ENCODE measurements at places on chromosomes 1 and 21.

- DNase-seq, result no peak
- H3K27ac ChIP-seq, result no peak overlapping the region
- H3K4me1 ChIP-seq, result peaks cover 25% of the 10 kb centered on the region
These were observed 51.1 kb upstream of the PDC start for GRCh38 chr1:186511761-186512637.

GRCh38 chr1:174726167-174726879, 273.4 kb upstream of the CACYBP start:
- DNase-seq, result no peak
- H3K4me3 ChIP-seq, result no peak overlapping the region
- H3K36me3 ChIP-seq, result no peaks in the 10 kb centered on the region
- H3K27me3 ChIP-seq, result no peaks in the 10 kb centered on the region
- no peaks in the 10 kb centered on the region for H3K4me1 ChIP-seq

DNA sequence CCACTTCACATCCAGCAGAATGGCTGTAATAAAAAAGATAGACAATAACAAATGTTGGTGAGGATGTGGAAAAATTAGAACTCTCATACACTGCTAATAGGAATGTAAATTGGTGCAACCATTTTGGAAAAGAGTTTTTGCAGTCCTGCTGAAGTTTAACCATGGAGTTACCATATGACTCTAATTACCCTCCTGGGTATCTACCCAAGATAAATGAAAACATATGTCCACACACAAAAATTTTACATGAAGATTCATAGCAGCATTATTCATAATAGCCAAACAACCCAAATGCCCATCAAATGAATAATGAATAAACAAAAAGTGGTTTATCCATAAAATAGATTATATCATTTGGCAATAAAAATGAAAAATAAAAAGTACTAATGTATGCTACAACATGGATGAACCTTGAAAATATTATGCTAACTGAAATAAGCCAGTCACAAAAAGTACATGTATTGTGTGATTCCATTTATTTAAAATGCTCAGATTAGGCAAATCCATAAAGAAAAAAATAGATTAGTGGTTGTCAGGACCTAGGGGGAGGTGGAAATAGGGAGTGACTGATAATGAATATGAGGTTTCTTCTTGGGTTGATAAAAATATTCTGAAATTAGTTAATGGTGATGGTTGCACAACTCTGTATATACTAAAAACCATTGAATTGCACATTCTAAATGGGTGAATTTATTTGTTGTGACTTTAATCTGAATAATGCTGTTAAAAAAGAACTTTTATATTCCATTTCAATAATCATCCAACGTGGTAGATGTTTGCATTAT, 26.4 kb downstream of the C4BPA start:
- H3K27ac ChIP-seq, result no peak overlapping the region
- H3K4me3 ChIP-seq, result no peak overlapping the region
- no peak for DNase-seq

DNA sequence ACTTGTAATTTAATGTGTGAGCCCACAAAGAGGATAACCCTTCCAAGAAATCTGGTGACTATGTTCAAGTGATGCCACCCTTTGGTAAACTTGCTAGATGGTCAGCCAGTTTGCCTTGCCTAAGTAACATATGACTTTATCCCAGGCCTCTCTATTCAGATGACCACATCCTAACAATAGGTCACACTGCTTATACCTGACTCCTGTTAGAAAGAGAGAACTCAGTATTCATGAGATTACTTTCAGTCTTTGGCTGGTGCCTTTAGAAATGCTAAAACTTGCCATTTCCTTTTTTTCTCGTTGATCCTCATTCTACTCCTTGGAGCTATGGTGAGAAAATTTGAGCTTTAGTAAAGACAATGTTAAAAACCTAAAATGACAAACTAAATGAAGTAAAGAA, 28.5 kb upstream of the SERBP1 start:
- no peaks in the 10 kb centered on the region for H3K27me3 ChIP-seq
- no peaks in the 10 kb centered on the region for H3K4me1 ChIP-seq
- H3K36me3 ChIP-seq, result no peaks in the 10 kb centered on the region
- peak overlapping the region; percentile 16 for H3K27ac ChIP-seq

DNA sequence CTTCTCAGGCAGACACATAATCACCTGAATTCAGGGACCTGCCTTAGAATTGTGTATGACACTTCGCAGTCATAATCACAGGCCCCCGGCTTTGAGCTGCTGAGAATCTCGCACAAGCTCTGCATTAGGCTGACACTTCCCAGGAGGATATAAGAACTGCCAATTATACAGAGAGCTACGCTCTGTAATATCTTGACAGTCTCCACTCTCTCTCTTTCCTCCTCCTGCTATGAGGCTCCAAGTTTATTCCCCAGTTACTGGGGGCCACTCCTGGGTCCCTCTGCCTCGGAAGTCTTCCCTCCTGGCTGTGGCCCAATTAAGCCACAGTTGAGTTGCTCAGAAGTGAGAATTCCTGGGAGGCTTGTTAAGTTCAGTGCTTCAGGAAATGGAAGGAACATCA, 42.7 kb downstream of the EBNA1BP2 start:
- no peak overlapping the region for H3K27ac ChIP-seq
- no peak for DNase-seq
- no peak overlapping the region for H3K4me3 ChIP-seq
- H3K27me3 ChIP-seq, result no peaks in the 10 kb centered on the region

DNA sequence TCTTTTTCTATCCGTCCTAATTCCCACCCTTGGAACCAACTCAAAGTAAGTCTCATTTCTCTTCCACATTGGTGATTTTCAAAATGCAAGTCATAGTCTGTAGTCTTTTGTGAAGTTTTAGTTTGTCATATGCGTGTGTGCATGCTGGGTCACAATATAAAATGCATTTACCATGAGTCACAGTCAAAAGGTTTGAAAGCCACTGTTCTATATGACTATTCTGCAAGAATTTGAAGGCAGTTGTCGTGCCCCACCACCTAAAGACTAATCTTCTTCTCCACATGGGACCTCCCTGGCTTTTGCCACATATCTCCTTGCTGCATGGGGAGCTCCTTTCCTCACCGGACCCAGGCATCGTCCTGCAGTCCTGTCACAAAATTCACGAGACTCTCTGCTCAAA, 1.6 kb downstream of the STPG1 start:
- H3K4me3 ChIP-seq, result no peak overlapping the region
- H3K27me3 ChIP-seq, result no peaks in the 10 kb centered on the region
- no peaks in the 10 kb centered on the region for H3K36me3 ChIP-seq
- peaks cover 17% of the 10 kb centered on the region for H3K4me1 ChIP-seq
- DNase-seq, result no peak
- H3K27ac ChIP-seq, result peak overlapping the region; percentile 89

GRCh38 chr1:67648582-67649326, 36.2 kb upstream of the GADD45A start:
- H3K27me3 ChIP-seq, result no peaks in the 10 kb centered on the region
- H3K4me3 ChIP-seq, result no peak overlapping the region
- no peak overlapping the region for H3K27ac ChIP-seq
- no peak for DNase-seq
- H3K36me3 ChIP-seq, result no peaks in the 10 kb centered on the region
- H3K4me1 ChIP-seq, result peaks cover 13% of the 10 kb centered on the region

DNA sequence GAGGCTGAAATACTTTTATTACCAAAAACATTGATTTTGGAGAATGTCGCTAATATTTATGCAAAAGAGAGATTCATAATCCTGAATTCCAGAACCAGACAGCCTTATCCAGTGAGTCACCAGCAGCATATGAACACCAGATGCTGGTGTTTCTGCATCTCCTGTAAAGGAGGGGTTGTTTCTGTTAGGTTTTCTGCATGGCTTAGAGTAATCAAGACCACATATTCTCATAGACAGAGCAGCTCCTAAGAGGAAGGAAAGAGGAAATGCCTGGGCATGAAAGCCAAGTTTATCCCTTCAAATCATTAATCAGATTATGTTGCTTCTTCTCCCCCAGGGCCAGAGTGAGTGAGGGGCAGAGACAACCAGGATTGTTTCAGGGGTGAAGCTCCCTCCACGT, 86.2 kb downstream of the NGF start:
- no peaks in the 10 kb centered on the region for H3K4me1 ChIP-seq
- no peak overlapping the region for H3K4me3 ChIP-seq
- no peaks in the 10 kb centered on the region for H3K27me3 ChIP-seq
- no peak for DNase-seq
- no peak overlapping the region for H3K27ac ChIP-seq

- no peaks in the 10 kb centered on the region for H3K4me1 ChIP-seq
- no peaks in the 10 kb centered on the region for H3K27me3 ChIP-seq
- no peak overlapping the region for H3K4me3 ChIP-seq
- H3K27ac ChIP-seq, result no peak overlapping the region
These were observed 16.0 kb downstream of the ENO1 start for GRCh38 chr1:8862528-8862927.

GRCh38 chr1:26009796-26010447, 11.7 kb upstream of the EXTL1 start:
- peaks cover 7% of the 10 kb centered on the region for H3K4me1 ChIP-seq
- no peak overlapping the region for H3K4me3 ChIP-seq
- DNase-seq, result no peak
- no peak overlapping the region for H3K27ac ChIP-seq

DNA sequence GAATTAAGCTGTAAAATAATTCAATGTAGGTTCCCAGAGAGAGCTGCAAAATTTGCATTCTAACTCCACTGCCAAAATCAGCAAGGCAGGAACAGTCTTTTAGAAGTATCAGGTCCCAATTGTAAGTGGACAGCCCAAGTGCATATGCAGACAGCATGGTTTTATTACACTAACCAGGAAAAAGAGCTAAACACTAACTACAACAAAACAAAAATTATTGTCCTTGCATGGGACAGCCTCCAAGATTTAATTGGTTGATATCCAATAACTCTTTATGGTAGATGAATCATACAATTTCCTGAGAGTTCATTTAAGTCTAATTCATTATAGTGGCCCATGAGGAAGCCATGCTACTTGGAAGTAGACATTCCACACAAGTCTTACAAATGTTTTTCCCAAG, 154.3 kb upstream of the ZNF648 start:
- DNase-seq, result no peak
- H3K36me3 ChIP-seq, result no peaks in the 10 kb centered on the region
- no peak overlapping the region for H3K27ac ChIP-seq
- H3K4me3 ChIP-seq, result no peak overlapping the region
- no peaks in the 10 kb centered on the region for H3K27me3 ChIP-seq

- no peak overlapping the region for H3K4me3 ChIP-seq
- no peaks in the 10 kb centered on the region for H3K36me3 ChIP-seq
- no peak for DNase-seq
These were observed 7.3 kb upstream of the FAM78B start for GRCh38 chr1:166174108-166174507.

- no peak for DNase-seq
- H3K36me3 ChIP-seq, result no peaks in the 10 kb centered on the region
- peaks cover 5% of the 10 kb centered on the region for H3K27me3 ChIP-seq
These were observed 3.9 kb downstream of the PKLR start for GRCh38 chr1:155297384-155297783.

GRCh38 chr1:208923456-208923855, 660.1 kb upstream of the CAMK1G start:
- no peak overlapping the region for H3K4me3 ChIP-seq
- H3K36me3 ChIP-seq, result no peaks in the 10 kb centered on the region
- H3K27ac ChIP-seq, result no peak overlapping the region
- DNase-seq, result no peak
- H3K27me3 ChIP-seq, result no peaks in the 10 kb centered on the region

DNA sequence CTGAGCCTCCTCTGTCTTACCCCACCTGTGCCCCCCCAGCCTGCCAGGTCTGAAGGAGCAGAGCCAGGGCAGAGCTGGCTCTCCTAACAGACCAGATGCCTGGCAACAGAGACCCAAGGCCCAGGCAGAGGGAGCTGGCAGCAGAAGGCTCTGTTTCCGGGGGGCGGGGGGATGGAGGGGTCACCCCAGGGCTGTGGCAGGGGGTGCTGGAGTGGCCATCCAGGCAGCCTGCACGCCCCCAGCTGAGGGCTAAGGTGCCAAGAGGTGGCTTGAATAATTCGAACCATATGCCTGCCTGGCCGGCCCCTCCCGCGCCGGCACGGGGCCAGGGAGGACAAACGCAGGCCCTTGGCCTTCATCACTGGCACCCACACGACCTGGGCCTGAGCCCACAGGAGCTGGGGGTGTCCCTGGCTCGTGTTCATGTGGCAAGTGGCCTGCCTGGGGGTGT, 16.0 kb upstream of the PLEKHG5 start:
- no peaks in the 10 kb centered on the region for H3K36me3 ChIP-seq
- H3K4me3 ChIP-seq, result no peak overlapping the region
- peaks cover 3% of the 10 kb centered on the region for H3K4me1 ChIP-seq
- H3K27me3 ChIP-seq, result no peaks in the 10 kb centered on the region
- no peak for DNase-seq

GRCh38 chr1:29425631-29426030, 189.3 kb downstream of the PTPRU start:
- no peaks in the 10 kb centered on the region for H3K4me1 ChIP-seq
- H3K4me3 ChIP-seq, result no peak overlapping the region
- H3K27ac ChIP-seq, result no peak overlapping the region
- no peak for DNase-seq
- no peaks in the 10 kb centered on the region for H3K36me3 ChIP-seq
- H3K27me3 ChIP-seq, result no peaks in the 10 kb centered on the region

GRCh38 chr21:44382536-44382935, 29.1 kb downstream of the TRPM2 start:
- no peak overlapping the region for H3K27ac ChIP-seq
- DNase-seq, result no peak
- H3K36me3 ChIP-seq, result no peaks in the 10 kb centered on the region
- no peaks in the 10 kb centered on the region for H3K4me1 ChIP-seq
- no peak overlapping the region for H3K4me3 ChIP-seq
- H3K27me3 ChIP-seq, result no peaks in the 10 kb centered on the region

DNA sequence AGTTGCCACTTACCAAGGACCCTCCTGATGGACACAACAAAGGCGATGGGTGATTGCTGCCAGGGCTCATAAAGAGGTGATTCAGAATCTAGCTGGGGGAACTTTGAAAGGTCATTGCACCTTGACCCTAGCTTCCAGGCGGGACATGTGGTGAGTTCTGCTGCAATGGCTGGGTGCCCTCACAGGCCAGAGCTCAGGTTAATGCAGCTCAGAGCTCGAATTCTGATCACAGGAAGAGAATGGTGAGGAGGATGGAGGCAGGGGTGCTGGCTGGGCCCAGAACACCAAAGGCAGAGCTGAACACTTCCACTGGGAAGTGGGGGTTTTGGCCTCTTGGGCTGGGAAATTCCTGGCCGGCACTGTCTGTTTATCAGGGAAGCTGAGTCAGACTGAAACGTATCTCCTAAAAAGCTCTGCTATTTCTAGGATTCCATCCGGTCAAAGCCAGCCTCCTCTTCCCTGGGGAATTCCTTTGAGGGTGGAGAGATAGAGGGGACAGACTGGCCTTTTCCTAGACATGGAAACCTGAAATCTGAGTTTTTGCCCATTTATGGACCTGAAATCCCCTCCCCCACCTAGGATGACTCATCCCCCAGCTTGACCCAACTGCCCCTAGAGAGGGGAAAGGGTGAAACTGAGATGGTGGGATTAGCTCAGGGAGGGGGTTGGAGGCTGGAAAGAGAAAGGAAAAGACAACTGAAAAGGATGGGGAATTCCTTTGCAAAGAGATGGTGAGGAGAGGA, 27.2 kb downstream of the NUAK2 start:
- H3K36me3 ChIP-seq, result no peaks in the 10 kb centered on the region
- H3K27me3 ChIP-seq, result no peaks in the 10 kb centered on the region
- peak overlapping the region; percentile 59 for H3K27ac ChIP-seq
- H3K4me1 ChIP-seq, result peaks cover 49% of the 10 kb centered on the region
- no peak for DNase-seq
- H3K4me3 ChIP-seq, result no peak overlapping the region

Measured in esophagus squamous epithelium (tissue), 5 donors.